ENCODE measurements at places on chromosomes 5 and 9.

DNA sequence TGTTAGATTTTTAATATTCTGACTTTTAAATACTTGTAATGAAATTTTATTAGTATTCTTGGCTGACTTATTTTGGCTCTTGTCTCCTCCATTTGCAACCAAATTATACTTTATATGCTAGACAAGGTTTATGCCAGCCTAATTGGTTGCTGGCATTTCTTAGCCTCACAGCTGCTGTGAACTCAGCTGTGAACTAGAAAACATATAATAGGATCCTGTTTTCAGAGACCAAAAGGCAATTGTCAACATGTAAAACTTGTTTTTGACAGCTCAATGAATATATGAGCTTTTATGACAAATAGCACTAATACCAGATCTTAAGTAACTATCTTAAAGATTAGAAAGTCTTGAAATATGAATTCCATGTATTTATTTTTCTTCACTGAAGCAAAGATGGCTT lies 25.9 kb downstream of the KIF2A start:
- no peak for DNase-seq

GRCh38 chr9:78543353-78543752 lies 246.4 kb downstream of the PSAT1 start:
- DNase-seq = no peak

DNA sequence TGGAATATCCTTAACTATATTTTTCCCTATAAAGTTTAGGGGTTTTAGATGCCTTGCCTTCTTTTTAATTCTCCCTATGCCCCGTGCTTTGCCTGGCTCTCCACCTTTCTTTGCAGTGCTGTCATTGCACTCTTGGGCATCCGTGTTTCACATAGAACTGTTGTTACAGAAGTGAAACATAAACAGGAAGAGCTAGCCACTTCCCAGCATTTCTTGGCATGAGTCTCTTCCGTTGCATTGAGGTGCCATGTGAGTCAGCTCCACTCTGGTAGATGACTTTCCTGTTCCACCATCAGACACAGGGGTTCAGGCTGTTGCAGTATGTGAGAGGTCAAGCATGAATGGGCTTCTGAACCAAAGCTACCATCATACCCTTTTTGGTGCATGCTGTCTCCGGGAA lies 73.4 kb downstream of the ANGPTL2 start:
- peak; percentile 97 for DNase-seq

DNA sequence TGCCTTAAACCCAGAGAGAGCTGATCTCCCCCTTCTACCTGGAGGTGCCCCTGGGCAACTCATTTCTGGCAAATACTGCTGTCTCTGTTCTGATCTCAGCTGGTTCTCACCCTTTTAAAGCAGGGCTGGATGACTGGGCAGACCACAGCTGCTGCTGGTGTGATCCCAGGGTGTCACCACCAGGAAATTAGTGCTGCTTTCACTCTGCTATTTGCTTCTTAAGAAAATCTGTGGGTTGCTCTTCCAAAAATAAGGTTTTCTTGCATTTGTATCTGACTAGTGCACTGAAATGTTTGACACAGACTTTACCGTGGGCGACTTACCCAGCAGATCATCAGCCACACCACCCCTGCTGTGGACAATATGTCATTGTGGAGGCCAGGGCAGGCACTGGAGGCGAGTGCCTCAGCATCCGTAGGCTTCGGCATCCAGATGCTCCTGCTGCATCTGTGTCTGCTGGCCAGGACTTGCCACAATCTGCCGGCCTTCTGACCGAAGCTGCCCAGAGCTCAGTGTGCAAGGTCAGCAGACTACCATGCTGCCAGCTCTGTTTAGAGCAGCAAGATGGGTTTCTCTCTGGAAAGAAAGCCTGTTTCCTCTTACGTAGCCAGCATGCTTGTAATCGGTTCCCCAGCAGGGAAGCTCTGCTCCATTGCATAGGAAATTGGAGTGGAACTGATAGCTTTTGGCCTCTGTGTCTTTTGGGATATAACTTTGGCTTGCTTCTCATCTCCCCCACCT lies 13.6 kb downstream of the ARHGAP26 start:
- no peak for DNase-seq

- DNase-seq = no peak
Observed at GRCh38 chr9:98874721-98875255, 67.3 kb downstream of the GALNT12 start.

GRCh38 chr5:11323761-11324160 lies 562.7 kb upstream of the DAP start:
- no peak for DNase-seq

DNA sequence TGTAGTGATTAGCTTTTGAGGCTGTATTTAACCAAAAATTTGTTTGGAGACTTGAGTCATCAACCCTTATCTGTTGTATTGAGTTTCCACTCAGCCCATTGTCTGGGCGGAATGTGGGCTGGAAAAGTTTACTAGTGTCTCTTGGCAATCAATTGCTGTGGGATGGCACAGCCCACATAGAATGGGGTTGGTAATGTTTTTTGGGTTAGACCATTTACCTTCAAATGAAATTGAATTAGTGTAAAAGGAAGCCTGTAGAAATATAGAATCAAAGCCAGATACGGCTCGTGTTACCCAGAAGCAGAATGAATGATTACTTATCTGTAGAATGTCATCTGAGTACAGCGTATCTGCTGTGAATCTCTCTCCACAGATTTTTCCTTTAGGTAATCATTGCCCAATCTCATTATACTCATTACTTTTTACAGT lies 142.9 kb downstream of the AOPEP start:
- peak; percentile 36 for DNase-seq

DNA sequence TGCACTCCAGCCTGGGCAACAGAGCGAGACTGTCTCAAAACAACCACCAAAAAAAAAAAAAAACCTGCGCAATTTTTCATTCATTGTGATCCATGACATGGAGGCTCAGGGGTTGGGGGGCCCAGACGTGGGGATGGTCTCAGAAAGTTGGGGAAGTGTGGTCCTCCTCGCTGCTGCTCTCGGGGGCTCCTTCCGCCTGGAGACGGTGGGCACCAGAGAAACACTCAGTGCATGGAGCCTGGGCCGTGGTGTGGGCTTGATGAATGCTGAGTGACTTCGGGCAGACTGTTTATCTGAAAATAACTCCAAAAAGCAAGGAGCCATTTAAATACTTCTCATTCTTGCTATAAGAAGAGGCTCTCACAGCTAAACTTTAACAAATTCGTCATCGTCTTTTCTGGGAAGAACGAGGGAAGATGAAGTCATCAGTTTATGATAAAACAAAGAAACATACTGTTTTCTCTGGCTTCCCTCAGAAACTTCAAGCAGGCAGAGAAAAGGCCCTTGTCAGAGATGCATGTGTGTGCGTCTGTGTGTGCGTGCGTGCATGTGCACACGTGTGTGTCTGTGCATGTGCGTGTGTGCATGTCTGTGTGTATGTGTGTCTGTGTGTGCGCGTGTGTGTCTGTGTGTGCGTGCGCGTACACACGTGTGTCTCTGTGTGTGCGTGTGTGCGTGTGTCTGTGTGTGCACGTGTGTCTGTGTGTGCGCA lies 35.0 kb downstream of the RASGEF1C start:
- DNase-seq = peak; percentile 90

GRCh38 chr9:81145331-81145963 lies 543.9 kb downstream of the TLE1 start:
- DNase-seq = peak; percentile 4

DNA sequence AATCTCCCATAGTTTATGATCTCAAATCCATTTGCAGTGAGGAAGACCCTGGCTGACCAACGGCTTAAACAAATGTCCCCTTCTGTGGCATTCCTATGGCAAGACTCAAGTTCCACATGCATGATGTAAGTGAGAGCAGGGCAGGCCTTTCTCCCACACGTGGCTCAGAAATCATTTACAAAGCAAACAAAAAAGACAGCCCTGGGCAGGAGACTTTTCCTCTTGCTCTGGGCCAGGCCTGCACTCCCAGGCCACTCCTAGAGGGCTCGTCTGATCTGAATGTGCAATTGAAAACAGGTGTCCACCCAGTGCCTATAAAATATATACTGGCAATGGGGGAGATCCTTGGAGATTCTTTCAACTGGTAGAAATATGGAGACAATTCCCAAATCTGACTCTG lies 123.1 kb downstream of the DMRT2 start:
- DNase-seq = no peak

GRCh38 chr9:6811436-6811835 lies 53.7 kb downstream of the KDM4C start:
- DNase-seq = no peak

DNA sequence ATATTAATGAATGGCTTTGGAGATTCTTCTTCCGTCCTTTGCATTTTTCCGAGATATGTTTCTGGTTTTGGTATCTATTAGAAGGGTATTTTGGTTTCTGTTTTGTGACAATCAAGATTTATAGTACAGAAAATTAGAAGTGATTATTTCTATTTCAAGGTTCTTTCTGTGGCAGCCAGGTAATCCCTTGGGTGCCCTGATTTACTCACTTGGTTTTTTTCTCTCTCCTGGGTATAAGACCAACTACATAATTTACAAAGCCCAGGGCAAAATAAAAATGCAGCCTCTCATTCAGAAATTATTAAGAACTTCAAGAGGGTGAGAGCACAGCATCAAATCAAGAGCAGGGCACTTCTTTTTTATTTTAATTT lies 2.0 kb upstream of the RNF14 start:
- no peak for DNase-seq

DNA sequence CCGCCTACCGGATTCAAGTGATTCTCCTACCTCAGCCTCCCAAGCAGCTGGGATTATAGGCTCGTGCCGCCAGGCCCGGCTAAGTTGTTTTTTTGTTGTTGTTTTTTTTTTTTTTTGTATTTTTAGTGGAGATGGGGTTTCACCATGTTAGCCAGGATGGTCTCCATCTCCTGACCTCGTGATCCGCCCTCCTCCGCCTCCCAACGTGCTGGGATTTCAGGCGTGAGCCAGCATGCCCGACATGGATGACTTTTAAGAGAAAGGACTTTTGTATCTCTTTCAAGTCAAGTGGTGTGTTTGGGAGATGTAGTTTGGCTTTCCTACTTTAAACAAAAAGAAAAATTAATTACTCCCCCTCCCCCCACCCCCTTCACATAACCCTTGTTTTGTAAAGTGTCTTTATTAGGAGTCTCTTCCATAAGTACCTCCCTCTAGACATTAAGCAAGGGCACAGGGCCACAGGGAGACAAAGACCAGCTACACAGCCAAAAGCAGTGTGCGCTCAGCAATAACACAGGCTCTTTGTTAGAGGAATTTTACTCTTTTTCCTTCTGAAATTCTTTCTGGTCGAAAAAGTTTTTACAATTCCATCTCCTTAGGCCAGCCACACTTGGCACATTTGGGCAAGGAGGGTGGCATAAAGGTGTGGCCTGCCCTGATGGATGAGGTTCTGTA lies 31.2 kb downstream of the JAKMIP2 start:
- DNase-seq = no peak

- DNase-seq = no peak
Observed at GRCh38 chr9:134377976-134378375, 51.7 kb downstream of the RXRA start.

- no peak for DNase-seq
Observed at GRCh38 chr9:4229252-4229651, 70.6 kb downstream of the GLIS3 start.

DNA sequence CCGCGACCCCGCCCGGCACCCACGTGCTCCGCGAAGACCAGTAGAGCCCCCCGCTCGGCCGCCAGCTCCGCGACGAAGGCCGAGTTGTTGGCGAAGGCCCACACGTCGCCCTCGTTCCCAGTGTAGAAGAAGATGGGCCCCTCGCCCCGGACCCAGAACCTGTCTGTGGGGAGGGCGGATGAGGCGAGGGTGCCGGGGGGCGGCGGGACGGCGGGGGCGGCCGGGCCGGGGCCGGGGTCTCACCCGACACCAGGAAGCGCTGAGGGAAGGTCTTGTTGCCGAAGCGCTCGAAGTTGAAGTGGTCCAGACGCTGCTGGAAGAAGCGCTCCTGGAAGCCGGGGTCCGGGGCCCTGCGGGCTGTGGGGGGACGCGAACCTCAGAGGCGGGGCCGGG lies 317 bp downstream of the DPP7 start:
- no peak for DNase-seq

DNA sequence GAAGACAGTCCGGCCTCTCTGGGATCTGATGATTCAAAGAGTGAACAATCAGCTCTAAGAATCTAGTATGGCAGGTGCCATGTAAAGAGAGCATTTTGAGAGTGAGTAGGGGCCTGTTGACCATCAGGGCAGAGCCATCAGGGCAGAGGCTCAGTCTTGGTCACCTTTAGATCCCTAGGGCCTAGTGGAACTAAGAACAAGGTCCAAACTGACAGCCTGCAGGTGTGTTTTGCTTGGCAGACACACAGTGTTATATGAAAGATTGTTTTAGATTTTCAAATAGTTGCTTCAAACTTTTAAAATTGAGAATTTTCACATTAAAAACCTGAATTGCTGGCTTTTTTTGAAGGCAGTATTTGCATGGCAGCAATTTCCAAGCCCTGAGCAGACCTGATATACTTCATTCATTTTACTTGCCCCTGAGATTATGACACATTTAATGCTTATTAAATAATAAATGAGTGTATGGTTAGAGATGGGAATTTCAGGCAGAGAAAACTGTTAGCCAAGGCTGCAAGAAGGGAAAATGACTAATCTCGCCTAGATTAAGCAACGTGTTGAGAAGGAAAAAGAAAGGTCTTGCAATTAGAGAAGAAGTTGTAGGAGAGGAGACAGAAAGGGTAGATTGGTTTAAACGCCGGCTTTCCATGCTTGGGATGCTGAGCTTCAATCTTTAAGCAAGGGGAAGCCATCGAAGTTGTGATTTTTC lies 279.6 kb downstream of the ARRDC3 start:
- DNase-seq = peak; percentile 26

DNA sequence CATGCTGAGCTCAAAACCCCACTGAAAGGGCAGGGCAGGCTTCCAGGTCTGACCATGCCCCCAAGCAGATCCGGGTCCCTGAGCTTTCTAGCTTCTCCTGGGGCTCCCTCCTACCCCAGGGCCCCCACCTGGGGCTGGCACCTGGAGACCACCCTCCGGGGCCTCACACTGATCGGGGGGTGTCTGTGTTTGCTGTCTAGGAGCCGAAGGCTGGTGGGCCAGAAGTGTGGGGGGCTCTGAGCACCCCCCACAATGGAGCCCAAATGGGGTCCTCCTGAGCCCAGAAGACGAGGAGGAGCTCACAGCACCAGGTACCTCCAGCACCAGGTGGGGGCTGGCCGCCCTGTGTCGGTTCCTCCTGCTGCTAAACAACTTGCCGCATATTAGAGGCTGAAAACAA lies 39.8 kb downstream of the LAMC3 start:
- DNase-seq = no peak

DNA sequence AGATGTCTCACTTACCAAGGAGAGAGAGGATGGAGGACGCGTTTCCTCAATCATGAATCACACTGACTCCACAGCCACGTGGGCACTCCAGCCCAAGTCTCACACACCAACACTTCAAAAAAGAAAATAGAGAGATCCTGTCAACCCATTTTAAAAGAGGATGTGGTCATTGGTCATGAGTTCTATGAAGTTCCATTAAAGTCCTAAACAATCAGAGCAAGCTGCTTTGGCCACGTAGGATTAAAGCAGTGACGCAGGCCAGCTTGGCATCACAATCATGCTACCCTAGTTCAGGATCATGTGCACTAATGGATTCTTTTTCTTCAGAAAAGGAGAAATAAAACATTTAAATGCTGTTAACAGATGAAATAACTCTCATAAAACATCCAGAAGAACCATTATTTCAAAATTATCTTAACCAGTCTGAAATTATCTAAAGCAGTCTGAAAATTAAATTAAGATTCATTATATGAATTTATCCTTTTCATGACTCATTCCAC lies 108.1 kb downstream of the SEMA5A start:
- peak; percentile 86 for DNase-seq

- peak; percentile 50 for DNase-seq
Observed at GRCh38 chr9:6414247-6414641, 1.2 kb downstream of the UHRF2 start.

All from IMR-90 (cell line).